ENCODE measurements at places on chromosomes 5 and 9.

GRCh38 chr9:125755340-125755739 is 8.2 kb downstream of the PBX3 start:
- DNase-seq = no peak

DNA sequence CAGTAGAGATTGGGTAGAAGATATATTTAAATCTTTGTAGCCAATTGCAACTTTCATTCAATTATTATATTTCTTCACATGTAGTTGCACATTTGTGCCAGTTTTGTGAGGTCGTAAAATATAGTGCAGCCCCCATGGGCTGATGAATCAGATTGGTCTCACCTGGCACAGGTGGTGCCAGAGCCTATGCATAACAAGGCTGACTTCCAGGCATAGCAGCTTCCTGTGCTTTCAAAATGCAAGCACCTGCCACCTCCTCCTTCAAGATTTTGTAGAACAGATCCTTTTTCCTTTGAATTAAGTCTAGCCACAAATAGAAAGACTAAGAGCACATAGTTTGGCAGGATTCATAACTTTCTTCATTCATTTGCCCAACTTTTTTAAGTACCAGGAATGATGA is 87.1 kb downstream of the STARD4 start:
- no peak for DNase-seq

DNA sequence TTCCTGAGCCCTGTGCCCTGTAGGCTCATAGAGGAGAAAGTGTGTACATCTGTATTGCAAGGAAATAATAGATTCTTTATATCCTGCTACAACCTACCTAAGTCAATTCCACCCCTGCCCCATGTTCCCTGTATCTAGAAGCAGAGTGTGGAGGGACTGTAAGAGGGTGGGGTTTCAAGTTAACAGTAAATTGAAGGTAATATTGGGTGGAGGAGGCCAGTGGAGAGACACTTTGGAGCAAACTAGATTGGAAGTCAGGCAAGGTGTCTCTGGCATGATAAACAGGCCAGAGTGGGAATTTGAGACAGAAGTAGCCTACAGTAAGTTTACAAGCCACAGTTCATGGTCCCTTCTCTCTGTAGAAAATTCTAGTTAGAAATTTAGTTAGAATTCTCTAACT is 2.3 kb upstream of the HEMGN start:
- no peak for DNase-seq

- DNase-seq = no peak
Observed at GRCh38 chr9:134208310-134208841, 44.0 kb upstream of the RNU6ATAC start.

- no peak for DNase-seq
Observed at GRCh38 chr9:117917873-117918272, 213.7 kb downstream of the TLR4 start.

- DNase-seq = no peak
Observed at GRCh38 chr5:180622910-180623309, 26.5 kb downstream of the FLT4 start.

GRCh38 chr5:169904508-169904907 is 75.8 kb downstream of the INSYN2B start:
- no peak for DNase-seq

- no peak for DNase-seq
Observed at GRCh38 chr5:31770998-31771397, 132.1 kb downstream of the PDZD2 start.

- DNase-seq = no peak
Observed at GRCh38 chr9:131310833-131311554, 21.5 kb downstream of the PLPP7 start.

DNA sequence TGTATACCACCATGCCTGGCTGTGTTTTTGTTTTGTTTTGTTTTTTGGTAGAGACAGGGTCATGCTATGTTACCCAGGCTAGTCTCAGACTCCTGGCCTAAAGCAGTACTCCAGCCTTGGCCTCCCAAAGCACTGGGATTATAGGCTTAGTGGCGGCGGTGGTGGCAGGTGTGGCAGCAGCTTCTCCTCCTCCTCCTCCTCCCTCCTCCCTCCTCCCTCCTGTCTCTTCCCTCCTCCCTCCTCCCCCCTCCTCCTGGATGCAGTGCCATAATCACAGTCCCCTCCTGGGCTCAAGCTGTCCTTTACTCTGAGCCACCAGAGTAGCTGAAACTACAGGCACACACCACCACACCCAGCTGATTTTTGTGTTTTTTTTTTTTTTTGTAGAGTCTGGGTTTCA is 71.2 kb downstream of the UHRF2 start:
- no peak for DNase-seq

DNA sequence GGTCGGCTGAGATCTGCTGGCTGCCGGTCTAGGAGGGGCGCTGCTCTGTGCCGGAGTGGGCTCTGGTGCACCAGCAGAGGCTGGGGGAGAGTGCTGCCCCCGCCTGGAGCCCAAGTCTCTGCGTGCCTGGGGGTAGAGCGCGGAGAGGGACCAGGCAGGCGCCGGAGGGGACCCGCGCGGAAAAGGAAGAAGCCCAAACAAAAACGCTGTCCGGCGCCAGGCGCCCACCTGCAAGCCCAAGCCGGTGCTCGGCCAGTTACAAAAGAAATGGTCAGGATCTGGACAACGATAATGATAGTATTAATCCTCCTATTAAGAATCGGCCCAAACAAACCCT is 571 bp upstream of the S1PR3 start:
- no peak for DNase-seq

- no peak for DNase-seq
Observed at GRCh38 chr9:88060746-88061145, 77.5 kb downstream of the SPATA31C2 start.

DNA sequence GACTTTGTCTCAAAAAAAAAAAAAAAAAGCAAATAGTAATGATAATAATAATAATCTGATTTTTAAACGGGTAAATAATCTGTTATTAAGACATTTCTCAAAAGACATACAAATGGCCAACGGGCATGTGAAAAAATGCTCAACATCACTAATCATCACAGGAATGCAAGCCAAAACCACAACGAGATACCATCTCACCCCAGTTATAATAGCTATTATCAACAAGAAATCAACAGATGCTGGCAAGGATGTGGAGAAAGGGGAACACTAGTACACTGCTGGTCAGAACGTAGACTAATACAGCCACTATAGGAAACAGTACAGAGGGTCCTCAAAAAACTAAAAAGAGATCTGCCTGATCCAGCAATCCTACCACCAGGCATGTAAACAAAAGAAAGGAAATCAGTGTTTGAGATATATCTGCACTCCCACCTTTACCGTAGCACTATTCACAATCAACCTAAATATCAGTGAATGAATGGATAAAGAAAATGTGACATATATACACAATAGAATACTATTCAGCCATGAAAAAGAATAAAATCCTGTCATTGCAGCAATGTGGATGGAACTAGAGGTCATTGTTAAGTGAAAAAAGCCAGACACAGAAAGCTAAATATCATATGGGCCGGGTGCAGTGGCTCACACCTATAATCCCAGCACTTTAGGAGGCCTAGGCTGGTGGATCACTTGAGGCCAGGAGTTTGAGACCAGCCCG is 24.9 kb downstream of the VAV2 start:
- no peak for DNase-seq

DNA sequence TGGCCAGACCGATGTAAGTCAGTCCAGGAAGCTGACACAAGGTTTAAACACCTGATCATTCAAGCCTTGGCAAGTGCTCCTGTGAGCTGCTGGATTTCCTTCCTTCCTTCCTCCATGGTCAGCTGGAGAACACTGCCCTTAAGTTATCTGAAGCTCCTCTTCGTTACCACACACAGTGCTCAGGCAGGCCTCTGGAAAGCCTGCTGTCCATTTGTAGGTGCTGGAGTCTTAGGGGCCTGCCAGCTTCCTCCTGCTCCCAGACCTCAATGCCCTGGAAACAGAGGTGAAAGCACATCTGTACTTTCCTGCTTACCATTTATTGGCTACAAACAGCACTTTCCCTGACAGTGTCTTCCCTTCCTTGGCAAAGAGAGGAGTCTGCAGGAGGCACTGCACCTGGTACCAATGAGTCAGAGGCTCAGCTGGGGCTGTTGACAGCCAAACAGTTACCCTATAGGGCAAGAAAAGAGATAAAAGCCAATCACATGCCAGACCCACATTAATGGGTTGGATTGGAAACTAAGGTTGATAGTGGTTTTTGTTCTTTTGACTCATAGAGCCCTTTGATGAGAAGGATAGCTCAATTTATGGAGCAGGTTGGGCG is 72.6 kb upstream of the PUM3 start:
- DNase-seq = no peak

DNA sequence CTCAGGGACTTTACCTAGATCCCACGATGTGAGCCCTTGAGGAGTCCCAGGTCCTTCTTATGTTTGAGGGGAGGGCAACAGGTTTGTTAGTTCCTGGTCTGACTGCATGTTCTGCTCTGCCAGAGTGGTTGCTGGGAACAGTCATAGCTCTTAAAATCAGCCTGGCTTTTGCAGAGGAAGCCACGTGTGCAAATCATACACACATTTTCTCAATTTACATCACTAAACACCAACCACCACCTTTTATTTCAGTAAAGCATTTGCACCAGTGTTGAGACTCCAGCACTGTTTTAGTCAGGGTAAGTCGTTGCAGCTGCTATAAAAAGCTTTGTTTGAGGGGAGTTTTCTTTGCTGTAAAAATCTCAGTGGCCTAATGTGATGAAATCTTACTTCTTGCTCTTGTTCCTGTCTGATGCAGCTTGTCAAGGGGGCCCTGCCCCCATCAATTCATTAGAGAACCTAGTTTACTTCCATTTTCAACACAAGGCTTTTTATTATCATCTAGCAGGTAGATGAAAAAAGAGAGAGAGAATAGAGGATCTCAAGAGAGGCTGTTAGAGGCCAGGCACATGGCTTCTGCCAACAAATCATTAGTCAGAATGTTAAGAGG is 70.3 kb upstream of the VCAN start:
- no peak for DNase-seq

DNA sequence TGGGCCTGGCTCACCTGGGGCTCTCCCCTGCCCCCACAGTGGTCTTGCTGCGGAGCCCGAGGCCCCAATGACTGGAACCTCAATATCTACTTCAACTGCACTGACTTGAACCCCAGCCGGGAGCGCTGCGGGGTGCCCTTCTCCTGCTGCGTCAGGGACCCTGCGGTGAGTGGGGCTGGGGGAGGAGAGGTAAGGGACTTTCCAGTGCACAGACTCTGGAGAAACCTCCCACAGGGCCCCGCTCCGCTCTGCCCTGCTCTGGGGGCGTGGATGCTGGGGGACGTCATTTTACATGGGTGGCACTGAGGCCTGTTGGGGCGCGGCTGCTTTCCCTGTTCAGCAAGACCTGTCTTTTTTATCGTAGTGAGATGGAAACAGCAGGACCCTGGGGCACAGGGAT is 7.6 kb downstream of the TSPAN17 start:
- DNase-seq = no peak

- no peak for DNase-seq
Observed at GRCh38 chr5:83827111-83827557, 106.5 kb upstream of the HAPLN1 start.

- DNase-seq = no peak
Observed at GRCh38 chr9:134929193-134930158, 11.8 kb upstream of the FCN1 start.

DNA sequence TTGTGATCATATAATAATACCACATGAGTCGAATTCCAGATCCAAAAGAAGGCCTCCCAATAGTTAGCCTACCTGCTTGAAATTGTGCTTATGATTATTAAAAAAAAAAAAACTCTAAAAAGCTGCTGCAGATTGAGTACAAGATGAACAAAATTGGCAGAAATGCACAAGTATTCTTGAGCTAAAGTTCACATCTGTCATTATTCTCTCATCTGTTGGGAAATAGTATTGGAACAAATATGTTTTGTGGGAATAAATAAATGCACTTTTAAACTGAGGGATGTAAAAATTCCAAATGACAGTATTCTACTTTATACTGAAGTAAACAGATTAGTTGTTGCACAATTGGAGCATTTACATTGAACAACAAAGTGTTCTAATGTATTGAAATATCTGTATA is 15.7 kb downstream of the DAB2 start:
- no peak for DNase-seq

DNA sequence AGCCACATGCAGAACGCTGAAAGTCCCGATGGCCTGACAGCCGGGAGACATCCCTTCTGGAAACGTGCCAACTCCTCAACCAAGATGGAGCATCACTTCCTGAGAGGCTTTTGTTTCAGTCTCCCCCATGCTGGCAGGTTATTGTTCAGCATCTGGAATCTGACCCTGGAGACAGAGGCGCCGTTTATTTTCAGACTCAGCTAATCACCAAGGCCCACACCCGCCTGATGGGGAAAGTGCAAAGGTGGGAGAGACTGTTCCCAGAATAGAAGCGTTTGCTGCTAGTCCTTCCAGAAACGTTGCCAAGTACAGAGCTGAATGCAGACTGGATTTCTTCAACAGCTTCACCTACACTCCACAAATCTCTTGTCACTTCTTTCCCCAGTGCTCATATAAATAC is 41.8 kb upstream of the S1PR3 start:
- DNase-seq = no peak

GRCh38 chr5:120361941-120362340 is 102.2 kb upstream of the PRR16 start:
- no peak for DNase-seq

DNA sequence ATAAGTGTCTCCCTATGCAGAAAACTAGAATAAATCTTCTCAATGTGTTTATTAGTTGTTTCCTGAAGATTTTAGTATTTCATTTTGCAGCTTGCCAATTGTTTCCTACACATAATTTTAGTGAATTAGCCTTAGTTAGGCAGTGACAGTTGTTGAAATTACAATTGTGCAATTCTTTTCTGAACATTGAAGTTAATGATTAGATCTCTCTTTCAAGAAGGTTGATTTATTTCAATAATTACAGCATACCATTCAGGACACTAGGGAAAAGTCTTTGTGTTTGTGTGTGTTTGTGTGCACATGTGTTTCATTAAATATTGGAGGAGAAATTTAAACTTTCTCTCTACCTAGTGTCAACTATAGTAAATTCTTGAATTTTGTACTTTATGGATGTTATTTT is 199.6 kb upstream of the MPDZ start:
- DNase-seq = no peak

- no peak for DNase-seq
Observed at GRCh38 chr5:172493002-172493401, 38.7 kb upstream of the SH3PXD2B start.

DNA sequence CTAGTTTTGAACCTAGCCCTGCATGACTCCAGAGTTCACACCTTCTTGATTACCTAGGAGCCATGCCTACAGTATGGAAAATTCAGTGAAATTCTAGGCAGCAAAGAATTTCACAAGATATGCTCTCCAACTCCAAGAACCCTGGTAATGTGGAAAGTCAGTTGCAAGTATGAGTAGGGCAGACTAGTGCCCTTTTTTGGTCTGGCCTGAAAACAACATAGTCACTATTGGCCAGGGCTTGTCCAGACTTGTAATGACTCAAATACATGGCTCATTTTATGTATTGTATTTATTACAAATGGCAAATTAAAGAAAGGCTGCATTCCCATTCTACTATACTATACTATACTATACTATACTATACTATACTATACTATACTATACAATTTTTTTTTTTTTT is 160.4 kb downstream of the ESM1 start:
- no peak for DNase-seq

- DNase-seq = no peak
Observed at GRCh38 chr9:94086486-94087345, 2.5 kb downstream of the PTPDC1 start.

GRCh38 chr9:7075154-7075553 is 317.4 kb downstream of the KDM4C start:
- DNase-seq = no peak
